Effector CD4-positive, alpha-beta T cell (primary cell): ENCODE measurements at places on chromosomes 3 and 15.

GRCh38 chr15:32651229-32651837, 9.8 kb downstream of the SCG5 start:
- peak; percentile 19 for DNase-seq

DNA sequence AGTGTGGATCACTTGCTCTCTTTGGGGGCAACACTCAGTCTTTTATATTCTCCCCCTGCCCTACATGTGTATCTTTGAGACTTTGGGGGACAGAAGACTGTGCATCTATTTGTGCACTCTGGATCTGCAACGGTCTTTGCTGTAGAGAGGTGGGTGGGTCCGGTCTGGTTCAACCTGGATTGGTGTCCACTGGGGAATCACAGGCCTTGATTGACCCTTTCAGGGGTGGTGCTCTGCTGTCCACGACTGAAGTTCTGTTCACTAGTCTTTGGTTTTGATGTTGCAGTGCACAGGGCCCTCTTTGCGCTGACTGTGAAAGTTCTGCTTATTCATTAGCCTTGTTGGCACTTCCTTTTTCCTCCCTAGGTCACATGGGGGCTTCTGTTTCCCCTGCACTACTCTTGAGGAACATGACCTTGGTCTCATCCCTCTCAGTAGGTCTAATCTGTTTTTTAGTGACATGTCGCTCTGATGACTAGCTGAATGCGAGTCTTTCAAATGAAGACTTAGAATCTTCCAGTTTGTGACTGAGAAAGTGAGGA, 284.2 kb downstream of the SV2B start:
- DNase-seq: no peak

DNA sequence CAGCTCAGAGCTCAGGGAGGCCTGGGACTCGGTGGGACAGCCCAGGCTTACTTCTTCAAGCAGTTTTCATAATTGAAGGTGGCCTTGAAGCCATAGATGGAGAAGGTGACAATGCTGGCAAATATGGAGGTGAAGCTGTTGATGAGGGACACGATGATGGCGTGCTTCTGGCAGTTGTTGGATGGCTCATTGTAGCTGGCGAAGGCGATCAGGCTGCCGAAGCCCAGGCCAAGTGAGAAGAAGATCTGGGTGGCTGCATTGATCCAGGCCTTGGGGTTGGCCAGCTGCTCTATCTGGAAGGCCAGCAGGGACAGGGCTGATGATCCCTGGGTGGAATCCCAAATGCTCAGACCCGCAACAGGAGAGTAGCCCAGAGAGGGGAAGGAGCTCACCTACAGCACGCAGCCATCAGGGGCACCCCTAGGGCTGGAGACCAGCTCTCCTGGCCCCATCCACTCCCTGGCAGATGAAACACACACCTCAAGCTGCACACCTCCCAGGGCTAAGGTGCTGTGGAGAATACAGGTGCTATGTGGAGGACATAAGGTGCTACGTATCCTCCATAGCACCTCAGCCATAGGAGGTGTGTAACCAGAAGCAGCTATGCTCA, 25.1 kb downstream of the SLC6A20 start:
- no peak for DNase-seq

DNA sequence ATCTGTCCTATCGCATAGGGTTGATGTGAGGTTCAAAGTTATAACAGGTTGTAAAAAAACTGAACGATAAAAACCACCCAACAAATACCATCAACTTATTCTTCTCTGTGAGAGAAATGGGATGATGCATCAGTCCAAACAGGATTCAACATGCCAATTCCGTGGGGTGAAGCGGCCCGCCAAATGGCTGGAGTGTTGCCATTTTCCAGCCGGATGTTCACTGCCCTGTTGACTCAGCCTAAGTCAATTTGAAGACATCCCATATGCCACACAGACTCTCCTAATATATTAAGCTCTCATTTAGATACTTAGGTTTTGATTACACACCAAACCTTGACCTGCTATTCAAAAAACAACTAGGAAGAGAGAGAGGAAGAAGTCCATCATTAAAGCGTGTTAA, 311.1 kb downstream of the VPS13C start:
- no peak for DNase-seq

DNA sequence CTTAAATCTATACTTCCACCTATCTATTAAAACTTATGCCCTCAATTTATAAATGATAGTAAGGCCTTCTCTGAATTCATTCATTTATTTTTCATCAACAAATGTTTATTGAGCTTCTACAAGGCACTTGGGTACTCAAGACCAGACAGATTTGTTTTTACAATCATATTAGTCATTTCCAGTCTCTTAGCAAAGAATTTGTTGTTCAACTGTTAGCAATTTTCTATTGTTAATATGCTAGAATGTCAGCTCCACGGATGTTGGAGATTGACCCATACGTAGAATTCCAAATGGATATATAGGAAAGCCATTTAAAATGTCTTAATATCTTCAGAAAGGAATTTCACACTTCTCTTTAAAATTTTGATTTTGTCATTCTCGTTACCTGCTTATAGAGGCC, 36.7 kb downstream of the ZBTB38 start:
- no peak for DNase-seq

- DNase-seq: no peak
Observed at GRCh38 chr3:129346695-129347457, 68.2 kb downstream of the HMCES start.

DNA sequence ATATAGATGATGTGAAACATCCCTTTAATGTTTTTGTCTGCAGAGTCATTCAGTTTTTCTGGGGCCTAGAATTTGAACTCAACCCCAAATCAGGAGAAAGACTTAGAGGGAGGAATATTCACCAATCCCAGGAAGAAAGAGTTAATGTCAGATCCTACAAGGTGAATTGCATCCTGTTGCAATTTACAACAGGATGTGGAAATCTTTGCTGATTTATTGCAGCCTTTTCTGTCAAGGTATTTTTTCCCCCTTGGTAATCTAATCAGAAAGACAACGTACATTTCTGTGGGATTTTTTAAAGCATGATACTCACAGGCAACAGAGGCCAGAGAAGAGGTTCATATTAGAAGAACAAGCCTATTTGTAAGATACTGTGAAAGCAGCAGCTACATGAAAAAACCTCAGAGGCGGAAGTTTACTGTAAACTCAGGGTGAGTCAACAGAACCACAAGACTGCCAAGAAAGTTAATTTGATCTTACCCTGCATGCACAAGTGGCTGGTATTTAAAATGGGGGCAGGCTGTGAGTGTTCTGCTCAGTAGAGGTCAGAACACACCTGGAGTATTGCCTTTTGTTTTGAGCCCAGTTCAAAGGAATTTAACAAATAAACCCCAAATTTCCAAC, 531.9 kb downstream of the AGBL1 start:
- no peak for DNase-seq

GRCh38 chr15:85831415-85832113, 36.8 kb upstream of the KLHL25 start:
- peak; percentile 7 for DNase-seq

GRCh38 chr3:46143951-46144473, 64.1 kb downstream of the CCR1 start:
- no peak for DNase-seq

GRCh38 chr15:79310612-79310984, 314 bp upstream of the TMED3 start:
- no peak for DNase-seq

- no peak for DNase-seq
Observed at GRCh38 chr15:25677719-25678499, 185.2 kb downstream of the ATP10A start.

- DNase-seq: no peak
Observed at GRCh38 chr3:113265231-113265630, 53.9 kb downstream of the BOC start.

- no peak for DNase-seq
Observed at GRCh38 chr15:29613951-29614382, 208.3 kb downstream of the TJP1 start.

DNA sequence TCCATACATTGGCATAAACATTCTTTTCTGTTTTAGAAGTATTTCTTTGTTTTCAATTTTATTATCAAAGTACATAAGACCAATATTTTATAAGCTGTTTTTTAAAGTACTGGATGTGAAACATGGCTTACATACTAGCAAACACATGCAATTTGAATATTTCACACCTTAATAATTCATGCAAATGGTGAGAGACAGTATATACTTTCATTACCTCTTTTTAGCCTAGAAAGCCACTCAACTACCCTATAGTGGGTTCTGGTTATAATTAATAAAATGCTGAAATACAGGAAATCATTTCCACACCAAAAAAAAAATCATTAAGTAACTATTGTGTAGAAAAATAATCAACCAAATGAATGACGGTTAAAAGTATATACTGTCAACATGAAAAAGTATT, 38.5 kb upstream of the MELTF start:
- no peak for DNase-seq

- no peak for DNase-seq
Observed at GRCh38 chr3:43054754-43055153, 51.1 kb downstream of the POMGNT2 start.

- DNase-seq: no peak
Observed at GRCh38 chr3:184031187-184031792, at the start of gene HTR3D. Gene HTR3D, plus strand, starts transcription at chr3:184031742. Its CDS starts 0 bp downstream, at chr3:184031742.

- DNase-seq: no peak
Observed at GRCh38 chr3:178320456-178321351, 215.5 kb upstream of the KCNMB2 start.

DNA sequence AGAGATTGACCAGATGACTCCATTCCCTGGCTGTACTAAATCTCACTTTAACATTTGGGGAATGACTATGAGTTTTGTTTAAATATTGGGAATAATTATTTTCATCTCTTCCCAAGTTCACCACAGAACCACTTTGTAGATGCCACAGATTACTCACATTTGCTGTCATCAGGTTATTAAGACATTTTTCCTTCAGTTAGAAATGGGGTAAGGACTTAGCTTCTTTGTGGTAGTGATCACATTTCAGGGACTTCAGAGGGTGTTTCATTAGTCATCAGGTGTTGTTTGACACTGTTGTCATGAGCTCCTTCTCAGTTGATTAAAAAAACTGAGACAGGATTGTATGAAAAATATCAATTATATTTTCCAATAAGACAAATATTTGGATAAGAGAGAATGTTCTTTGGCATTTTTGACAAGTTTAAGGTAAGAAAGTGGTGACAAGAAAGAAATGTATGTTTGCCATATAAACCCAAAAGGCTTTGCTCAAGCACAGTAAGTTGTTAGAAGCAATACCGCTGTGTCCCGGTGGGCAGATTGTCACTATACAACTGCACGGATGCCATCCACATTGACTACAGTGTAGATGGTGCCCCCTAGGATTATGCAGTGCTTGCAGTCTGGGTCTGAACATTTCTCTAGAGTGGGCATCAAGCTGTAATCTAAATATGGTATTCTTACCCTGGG, 22.3 kb downstream of the FBXL2 start:
- DNase-seq: no peak

GRCh38 chr15:32682569-32682968, 35.2 kb upstream of the GREM1 start:
- no peak for DNase-seq

DNA sequence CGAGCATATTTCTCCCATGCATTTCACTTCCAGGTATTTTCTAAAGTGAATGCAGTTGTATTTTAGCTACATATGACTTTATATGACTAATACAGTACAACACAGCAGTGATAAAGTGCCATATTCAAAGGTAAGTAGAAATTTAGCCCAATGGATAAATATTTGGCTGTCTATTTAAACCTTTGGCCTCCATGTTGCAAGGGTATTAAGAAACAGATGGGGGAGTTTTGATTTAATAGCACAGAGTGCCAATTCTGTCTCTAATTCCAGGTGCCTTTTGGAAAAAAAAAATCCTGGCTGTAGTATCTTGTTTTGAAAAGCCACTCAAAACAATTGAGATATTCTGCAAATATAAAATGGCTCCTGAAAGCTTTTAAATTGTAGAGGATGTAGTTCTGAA, 44.9 kb upstream of the SGO1 start:
- DNase-seq: no peak

GRCh38 chr3:100068826-100069225, 45.5 kb downstream of the FILIP1L start:
- peak; percentile 58 for DNase-seq

DNA sequence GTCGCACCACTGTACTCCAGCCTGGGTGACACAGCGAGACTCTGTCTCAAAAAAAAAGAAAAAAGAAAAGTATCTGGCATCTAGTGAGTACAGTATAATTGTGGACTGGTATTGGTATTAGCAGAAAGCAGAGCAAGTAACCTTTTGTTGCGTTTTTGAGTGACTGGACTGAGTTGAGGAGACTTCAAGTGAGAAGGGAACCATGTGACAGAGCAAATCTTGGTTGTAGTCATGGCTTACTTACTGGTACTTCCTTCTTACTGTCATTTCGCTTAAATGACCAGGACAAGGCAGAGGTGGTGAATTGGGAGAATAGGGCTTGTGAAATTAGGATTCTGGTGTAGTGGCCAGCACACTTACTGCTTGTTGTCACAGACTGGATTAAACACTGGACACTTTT, 20.6 kb downstream of the RTF1 start:
- no peak for DNase-seq

DNA sequence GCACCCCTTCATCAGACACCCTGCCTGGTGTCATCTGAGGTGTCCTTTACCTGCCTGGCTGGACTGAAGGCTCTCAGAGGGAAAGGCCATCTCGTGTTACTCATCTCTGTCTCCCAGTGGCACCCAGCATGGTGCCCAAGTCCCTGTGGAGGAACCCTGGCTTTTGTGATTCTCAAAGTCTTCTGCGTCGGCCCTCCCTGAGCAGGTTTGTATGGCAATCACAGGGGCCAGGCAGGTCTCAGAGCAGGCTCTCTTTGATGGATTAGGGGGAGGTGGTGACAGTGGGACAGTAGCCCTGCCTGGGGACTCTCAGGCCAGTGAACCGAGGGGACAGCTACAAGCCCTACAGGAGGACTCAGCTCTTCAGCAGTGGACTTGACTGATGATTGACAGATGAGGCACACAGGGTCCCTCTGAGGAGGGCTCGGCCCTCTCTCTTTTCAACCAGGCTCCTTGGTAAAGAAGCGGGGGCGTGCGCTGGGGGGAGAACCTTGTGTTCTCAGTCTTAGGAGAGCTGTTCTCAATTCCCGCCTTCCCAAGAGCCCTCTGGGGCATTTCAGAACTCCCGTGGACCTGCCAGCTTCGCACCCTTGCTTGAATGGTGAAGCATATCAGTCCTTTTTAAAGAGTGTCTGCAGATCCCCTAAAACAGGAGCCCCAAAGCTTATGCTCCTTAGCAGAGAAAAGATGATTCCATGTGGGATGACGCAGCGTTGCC, 108.3 kb downstream of the VGLL4 start:
- DNase-seq: no peak

DNA sequence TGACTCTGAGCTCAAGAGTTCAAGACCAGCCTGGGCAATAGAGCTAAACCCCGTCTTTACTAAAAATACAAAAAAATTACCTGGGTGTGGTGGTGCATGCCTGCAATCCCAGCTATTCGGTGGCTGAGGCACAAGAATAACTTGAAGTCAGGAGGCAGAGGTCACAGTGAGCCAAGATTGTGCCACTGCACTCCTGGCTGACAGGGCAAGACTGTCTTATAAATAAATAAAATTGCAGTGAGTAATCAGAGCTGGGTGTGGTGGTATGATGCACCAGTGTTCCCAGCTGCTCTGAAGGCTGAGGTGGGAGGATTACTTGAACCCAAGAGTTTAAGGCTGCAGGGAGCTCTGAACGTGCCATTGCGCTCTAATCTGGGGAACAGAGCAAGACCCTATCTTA, 55.9 kb upstream of the GCNT3 start:
- no peak for DNase-seq

GRCh38 chr3:50580683-50581458, 11.5 kb downstream of the HEMK1 start:
- no peak for DNase-seq
